ENCODE measurements at places on chromosomes 7 and 10.

DNA sequence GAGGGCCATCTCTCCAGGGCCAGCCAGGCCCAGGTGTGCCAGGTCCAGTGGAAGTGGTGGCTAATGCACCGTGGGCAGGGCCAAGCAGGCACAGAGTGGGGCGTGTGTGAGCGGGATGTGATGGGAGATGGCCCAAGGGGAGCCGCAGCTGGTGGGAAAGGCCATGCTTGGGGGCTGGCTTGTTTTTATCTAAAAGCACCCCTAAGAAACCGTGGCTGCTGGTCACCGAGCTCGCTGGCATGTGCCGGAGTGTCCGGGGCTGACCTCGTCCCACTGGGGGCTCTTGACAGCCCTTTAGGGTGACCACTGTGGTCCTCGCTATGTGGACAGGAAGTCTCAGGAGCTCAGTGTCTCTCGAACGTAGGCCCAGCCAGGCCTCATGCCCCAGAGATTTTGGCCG lies 582.4 kb upstream of the FOXK1 start:
- DNase-seq = no peak

- DNase-seq = no peak
These were observed 8.8 kb upstream of the SLC13A4 start for GRCh38 chr7:135736586-135737305.

- DNase-seq = no peak
These were observed 11.0 kb upstream of the ZNF22 start for GRCh38 chr10:44989597-44990301.

DNA sequence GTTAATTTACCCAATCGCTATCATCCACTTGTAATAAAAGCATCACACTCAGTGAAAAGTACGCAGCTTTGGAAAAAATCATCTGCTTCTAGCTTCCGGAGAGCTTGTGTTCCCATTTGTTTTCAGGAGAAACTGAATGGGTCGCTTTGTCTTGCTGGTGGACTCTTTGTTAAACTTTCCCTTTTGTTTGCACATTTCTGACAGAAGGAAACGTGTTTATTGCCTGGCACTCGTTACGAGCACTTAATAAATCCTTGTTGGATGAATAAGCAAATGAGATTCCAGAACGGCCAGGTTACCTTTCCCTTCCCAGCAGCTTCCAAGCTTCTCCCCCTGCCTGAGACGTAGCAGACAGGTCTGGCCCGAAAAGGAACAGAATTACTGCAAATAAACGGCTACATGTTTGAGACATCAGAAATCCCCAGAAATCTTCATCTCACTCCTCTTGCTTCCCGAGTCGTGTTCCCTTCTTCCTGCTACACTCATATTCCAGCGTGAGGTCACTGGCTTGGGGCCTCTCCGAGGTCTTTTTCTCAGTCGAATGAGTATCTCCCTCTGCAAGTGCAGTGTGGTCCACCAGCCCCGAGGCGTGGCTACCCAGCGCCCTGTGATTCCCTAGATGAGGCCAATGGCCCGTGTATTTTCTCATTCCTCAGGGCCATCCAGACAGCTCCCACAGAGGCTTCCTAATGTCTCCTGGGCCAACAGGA lies 167.2 kb downstream of the FRMD4A start:
- DNase-seq = no peak

DNA sequence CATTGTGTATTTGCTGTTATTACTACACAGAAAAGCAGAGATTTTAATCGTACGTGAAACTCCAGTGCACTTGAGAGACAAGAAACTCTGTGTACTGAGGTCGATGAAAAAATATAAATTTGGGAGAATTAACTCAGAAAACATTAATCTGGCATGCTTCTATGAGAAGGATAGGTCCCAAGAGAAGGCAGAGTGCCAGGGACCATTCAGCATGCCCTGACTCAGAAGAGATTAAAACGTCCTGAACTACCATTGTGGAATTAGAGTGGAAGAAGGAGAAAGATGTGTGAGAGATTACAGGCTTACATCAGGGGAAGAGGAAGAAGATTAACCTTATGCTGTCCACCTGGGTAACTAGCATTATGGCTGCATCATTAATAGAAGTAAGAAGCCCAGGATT lies 72.4 kb downstream of the REEP3 start:
- no peak for DNase-seq

GRCh38 chr10:35336084-35336831 lies at the start of gene CCNY:
TSS of gene CCNY (plus strand) at chr10:35336509. CDS start at chr10:35337054, 545 bp downstream.
- DNase-seq = peak; percentile 82

GRCh38 chr10:104374591-104374990 lies 21.0 kb downstream of the CFAP58 start:
- no peak for DNase-seq

DNA sequence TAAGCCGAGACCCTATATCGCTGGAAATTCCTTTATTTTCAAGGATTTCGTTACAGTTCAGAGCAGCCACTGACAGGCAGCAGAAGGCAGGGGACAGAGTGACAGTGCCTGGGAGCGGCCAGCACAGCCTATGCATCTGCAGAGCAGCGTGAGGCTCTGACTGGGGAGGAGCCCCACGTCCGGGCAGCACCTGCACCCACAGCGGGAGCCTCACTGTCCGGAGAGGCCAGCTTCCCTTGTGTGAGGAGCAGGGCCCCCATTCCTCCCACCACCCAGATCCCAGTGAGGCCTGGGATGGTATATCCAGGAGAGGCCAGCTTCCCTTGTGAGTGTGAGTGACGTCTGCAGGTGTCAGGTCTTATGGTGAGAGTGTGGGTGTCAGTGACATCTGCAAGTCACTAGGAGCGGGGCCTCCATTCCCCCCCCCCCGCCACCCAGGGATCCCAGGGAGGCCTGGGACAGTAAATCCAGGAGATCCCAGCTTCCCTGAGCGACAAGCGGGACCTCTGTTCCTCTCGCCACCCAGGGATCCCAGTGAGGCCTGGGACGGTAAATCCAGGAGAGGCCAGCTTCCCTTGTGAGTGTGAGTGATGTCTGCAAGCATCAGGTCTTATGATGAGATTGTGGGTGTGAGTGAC lies 259.1 kb downstream of the PTPRN2 start:
- no peak for DNase-seq

DNA sequence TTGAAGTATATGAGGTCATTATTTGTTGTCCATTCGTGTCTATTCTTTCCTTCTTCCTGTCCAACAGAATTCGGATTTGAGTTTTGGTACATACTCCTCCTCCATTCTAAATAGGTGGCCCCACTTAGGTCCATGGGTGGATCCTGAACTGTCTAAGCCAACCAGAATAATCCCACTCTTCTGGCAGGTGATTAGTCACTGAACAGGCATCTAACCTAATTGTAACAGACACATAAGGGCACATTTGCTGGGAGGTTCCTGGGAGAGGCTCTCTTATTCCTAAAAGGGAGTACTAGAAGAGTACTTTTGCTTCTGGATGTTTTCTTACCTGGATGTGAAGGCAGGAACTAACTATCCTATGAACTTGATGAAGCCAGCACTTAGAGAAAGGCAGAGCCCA lies 16.8 kb downstream of the LRRC72 start:
- DNase-seq = no peak

DNA sequence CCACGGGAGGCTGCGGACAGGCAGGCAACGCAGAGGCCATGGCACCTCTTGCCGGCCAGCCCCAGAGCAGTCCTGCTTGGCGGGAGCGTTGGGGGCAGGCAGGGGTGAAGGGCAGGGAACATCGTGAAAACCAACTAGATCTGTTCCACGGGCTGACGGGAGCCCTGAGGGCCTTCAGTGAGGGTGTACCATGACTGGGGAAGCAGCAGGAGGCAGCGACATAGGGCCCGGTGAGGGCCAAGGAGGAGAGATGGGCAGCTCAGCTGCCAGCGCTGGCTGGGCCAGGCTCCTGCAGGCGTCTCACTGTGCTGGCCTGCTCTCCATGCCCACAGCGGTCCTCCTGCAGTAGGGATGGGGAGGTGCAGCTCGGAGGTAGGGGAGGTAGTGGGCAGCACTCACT lies 196.5 kb downstream of the ELFN1 start:
- DNase-seq = no peak

DNA sequence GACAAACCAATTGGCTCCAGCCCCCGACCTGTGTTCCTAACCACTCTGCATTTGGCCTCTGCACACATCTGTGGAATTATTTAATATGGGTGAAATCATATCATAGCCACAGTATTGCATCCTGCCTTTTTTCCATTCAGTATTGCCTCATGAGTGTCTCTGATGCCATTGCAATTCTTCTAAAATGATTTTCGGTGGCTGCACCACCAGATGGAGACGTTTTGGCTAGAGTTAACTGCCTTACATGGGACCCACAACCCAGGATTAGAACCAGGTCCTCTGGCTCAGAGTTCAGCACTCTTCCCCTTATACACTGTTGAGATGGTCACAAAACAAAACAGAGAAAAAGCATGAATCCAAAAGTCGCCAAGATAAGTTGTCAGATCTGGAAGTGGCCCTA lies 180.8 kb downstream of the EMX2 start:
- no peak for DNase-seq

GRCh38 chr10:65701168-65701776 lies 1224.6 kb upstream of the LRRTM3 start:
- DNase-seq = no peak

DNA sequence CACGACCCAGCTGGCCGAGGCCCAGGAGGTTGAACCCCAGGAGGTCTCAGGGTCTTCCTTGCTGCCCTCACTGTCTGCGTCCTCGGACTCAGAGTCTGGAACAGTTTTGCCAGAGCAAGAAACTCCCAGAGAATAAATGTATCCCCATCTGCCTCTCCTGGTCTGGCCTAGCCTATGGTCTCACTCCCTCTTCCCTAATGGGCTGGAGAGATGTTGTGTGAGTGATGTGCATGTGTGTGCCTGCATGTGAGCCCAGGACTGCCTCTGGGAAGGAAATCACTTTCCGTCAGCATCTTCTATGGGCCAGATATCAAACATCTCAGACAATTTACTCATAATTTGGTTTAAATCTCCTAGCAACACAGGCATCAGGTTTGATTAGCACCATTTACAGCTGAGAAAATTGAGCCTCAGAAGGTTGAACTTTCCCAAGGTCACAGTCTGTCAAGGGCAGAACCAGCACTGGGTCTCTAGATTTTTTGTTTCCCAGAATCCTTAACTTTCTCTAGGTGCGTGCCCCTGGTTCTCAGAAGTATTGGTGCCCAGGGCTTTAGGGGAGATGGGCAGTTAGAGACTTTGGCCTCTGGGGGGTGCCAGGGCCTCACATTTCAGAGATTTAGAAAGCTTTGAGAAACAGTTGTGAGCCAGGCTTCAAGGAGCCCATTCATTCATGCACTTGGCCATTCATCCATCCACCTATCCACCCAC lies 4.9 kb downstream of the TMEM270 start:
- DNase-seq = peak; percentile 16

DNA sequence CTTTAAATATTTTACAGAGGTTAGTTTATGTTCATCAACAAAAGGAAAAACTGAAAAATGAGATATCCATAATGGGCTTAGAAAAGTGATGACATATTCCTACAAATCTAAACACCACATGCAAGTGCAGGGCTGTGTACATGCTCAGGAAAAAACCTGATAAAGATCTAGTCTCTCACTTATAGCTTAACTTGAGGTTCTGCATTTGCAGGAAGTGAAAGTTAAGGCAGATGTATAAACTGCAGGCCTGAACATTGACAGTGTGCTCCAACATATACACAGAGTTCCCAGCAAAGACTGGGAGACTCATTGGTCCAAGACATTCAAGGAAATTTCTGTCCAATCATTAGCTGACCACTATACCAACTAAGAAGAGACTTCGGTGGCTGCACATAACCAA lies 63.8 kb upstream of the RET start:
- no peak for DNase-seq

- DNase-seq = no peak
These were observed 113.1 kb upstream of the PCBD1 start for GRCh38 chr10:71001470-71001869.

DNA sequence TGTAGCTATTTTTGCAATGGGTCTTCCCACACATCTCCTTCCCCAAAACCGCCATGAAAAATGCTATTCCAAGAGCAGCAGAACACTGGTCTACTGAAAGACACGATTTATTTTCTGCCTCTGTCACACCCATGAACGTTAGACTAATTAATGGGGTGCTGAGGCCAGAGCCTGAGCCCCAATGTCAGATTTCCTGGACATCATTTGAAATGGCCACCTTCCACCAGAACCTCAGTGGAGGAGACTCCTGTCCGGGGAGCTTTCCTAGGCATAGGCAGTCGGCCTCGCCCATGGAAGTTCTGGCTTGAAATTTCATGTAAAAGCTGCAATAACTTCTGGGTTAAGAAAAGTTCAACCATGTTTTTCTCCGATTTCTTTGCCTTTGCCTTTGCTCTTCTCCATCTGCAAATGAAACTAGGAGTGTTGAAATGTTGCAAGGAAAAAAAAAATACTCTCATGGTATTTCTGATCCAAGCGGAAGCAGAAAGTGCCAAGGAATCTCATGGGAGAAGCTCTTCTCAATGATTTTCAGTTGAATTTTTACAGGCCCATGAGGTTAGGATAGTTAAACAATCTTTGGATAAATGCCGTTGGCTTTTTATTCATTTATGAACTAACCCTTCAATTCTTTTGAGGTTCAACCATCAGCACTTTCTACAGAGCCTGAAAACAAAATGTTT lies 570.8 kb upstream of the MGMT start:
- DNase-seq = no peak

GRCh38 chr7:5693529-5693928 lies 87.9 kb downstream of the RNF216 start:
- DNase-seq = no peak

DNA sequence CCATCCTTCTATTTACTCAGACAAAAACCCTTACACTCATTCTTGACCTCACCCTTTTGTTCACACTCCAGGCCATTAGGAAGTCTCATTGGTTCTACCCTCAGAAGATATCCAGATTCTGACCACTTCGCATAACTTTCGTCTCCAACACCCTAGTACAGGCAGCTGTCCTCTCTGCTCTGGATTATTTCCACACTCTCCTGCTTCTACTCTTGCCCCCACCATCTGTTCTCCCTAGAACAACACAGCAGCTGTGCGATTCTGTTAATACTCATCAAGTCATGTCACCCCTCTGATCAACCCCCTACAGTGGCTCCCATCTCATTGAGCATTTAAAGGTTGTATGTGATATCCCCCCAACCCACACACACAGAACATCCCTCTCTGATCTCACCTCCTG lies 15.5 kb upstream of the TRIL start:
- no peak for DNase-seq

GRCh38 chr7:67913604-67914003 lies 917.0 kb downstream of the TYW1 start:
- DNase-seq = no peak

DNA sequence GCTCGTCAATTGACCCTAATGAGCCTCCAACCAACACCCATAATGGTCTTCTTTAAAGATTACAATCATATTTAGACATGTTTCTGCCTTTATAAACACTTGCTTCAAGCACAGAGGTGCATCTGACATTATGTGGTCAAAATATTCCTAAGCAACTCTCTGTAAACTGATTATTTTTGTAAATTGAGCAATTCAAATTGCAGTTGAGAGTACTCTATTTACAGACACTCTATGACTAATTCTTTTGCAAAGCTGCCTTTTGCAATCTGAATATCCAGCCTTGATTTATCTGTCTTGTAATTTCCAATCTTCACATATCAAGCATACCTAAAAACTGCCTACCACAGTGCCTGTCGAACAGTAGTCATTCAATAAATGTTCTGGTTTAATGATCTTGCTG lies 112.0 kb downstream of the PDE1C start:
- DNase-seq = no peak
